ENCODE measurements at places on chromosomes 3 and 15. TPM values are rescaled to one million over a fixed set of nuclear protein-coding genes. Genes with fewer than 3 reads are reported as not detected.

LSMEM2 gene
- not detected for total RNA-seq

PRSS50 gene
- not detected for total RNA-seq

ACKR2 gene
- not detected for total RNA-seq

THSD4 gene
- 44.1 TPM for total RNA-seq

NDUFAF3 gene
- total RNA-seq, result 35.7 TPM

LNP1 gene
- total RNA-seq, result 1.6 TPM

USP13 gene
- 16.9 TPM for total RNA-seq

IGSF11 gene
- total RNA-seq, result not detected

CSPG5 gene
- 0.67 TPM for total RNA-seq

MYD88 gene
- total RNA-seq, result 13.9 TPM

CP gene
- under 0.01 TPM for total RNA-seq

TMEM212 gene
- not detected for total RNA-seq

RBP2 gene
- not detected for total RNA-seq

NR1I2 gene
- not detected for total RNA-seq

TNNC1 gene
- total RNA-seq, result not detected

CD200R1 gene
- not detected for total RNA-seq
